ENCODE measurements at places on chromosomes 3 and 15. TPM values are rescaled to one million over a fixed set of nuclear protein-coding genes. Genes with fewer than 3 reads are reported as not detected.

The PLSCR5 gene
- total RNA-seq, result not detected

The CDC25A gene
- 29.0 TPM for total RNA-seq

The EPHB3 gene
- 0.19 TPM for total RNA-seq

The STRIT1 gene
- not detected for total RNA-seq

The COLQ gene
- total RNA-seq, result 2.9 TPM

Measured in activated naive CD4-positive, alpha-beta T cell treated with anti-CD3 and anti-CD28 coated beads, Interleukin-2, amount 50 U/mL, for 72 hours (primary cell).